ENCODE measurements at places on chromosomes 16 and 17.

DNA sequence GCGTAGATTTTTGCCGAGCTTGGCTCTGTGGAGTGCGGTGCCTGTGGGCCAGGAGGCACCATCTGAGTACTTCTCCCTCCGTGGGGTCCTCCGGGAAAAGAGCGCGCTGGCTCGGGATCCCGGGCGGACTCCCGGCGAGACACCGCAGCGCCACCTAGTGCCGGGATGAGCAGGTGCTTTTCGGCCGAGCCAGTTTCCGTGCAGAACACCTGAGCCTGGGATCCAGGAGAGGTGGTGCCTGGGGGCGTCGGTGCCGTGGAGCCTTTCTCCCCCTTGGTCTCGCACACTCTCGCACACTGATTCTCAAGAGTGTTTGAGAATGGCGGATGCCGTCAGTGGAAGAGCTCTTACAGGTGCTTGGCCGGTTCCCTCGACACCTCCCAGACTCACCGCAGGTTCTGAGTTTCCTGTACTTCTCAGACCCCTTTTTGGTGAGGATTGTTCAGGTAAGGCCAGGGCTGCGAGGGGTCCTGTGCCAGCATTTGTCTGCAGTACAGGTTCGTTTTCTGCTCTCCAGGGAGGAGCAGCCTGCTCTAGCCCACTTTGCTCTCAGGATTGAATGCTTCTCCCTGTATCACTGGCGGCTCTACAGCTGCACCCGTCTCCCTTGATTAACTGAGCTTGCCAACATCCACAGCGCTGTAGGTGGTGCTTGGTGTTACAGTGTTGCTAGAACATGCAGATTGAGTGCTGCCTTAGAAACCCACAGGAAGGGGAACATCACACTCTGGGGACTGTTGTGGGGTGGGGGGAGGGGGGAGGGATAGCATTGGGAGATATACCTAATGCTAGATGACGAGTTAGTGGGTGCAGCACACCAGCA, 23.3 kb downstream of the TBCD start:
- peak; percentile 91 for DNase-seq
- no peaks in the 10 kb centered on the region for H3K4me1 ChIP-seq
- peaks cover 61% of the 10 kb centered on the region for H3K36me3 ChIP-seq
- no peaks in the 10 kb centered on the region for H3K27me3 ChIP-seq
- H3K27ac ChIP-seq, result no peak overlapping the region

DNA sequence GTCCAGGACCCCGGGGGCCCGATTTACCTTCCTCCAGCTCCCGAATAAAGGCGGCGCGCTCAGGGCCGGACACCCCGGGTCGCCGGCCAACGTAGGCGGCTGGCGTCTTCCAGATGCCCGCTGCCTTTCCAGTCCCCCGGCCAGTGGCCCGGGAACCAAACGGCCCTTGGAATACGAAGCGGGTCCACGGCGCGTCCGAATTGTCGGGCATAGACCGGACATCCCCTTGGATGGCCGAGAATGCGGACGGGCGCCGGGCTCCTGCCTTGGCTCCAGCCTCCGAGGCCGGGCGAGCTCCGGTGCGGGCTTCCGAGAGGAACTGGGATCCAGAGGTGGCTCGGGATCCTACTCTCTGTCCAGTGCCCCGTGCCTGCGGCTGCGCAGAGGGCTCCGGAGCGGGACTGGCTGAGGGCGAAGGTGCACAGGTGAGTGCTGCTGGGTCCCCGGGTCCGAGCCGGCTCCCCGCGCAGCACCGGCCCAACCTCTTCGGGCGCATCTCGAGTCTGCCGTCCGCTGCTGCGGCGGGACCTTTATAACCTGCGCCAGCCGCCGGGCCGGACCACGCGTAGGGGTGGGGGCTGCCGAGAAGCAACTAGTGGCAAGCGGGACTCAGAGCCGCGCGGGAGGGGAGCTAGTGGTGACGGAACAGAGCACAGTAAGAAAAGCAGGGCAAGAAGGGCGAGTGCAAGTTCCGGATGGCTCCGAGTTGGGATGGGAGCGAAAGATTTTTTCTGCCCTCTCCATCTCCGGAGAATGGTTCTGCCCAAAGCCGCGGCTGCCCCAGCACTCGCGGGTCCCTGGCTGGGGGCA, at the start of gene HAP1:
Gene HAP1, minus strand, starts transcription at position 505 of the 810 bp plus-strand sequence. Its CDS starts 9 bp downstream, at position 496.
- H3K27ac ChIP-seq, result no peak within 1 kb of the TSS
- H3K4me3 ChIP-seq, result peak within 1 kb of the TSS; percentile 87
- DNase-seq, result peak; percentile 84
- H3K27me3 ChIP-seq, result peaks cover 27% of the 10 kb centered on the region

- DNase-seq, result peak; percentile 88
- no peak overlapping the region for H3K4me3 ChIP-seq
- no peak overlapping the region for H3K27ac ChIP-seq
- H3K4me1 ChIP-seq, result peaks cover 4% of the 10 kb centered on the region
- H3K27me3 ChIP-seq, result no peaks in the 10 kb centered on the region
- no peaks in the 10 kb centered on the region for H3K36me3 ChIP-seq
These were observed 84.9 kb downstream of the HS3ST2 start for GRCh38 chr16:22898874-22899348.

GRCh38 chr17:6245301-6246177, 175.4 kb downstream of the WSCD1 start:
- peak; percentile 26 for DNase-seq
- H3K27ac ChIP-seq, result no peak overlapping the region
- H3K27me3 ChIP-seq, result no peaks in the 10 kb centered on the region
- H3K36me3 ChIP-seq, result no peaks in the 10 kb centered on the region
- peaks cover 7% of the 10 kb centered on the region for H3K4me1 ChIP-seq

GRCh38 chr17:39927929-39928857, 661 bp downstream of the LRRC3C start:
- H3K4me1 ChIP-seq, result peaks cover 5% of the 10 kb centered on the region

GRCh38 chr17:9054126-9054975, 33.0 kb downstream of the NTN1 start:
- peaks cover 11% of the 10 kb centered on the region for H3K4me1 ChIP-seq
- DNase-seq, result peak; percentile 93
- H3K27ac ChIP-seq, result no peak overlapping the region
- peak overlapping the region; percentile 67 for H3K4me3 ChIP-seq

DNA sequence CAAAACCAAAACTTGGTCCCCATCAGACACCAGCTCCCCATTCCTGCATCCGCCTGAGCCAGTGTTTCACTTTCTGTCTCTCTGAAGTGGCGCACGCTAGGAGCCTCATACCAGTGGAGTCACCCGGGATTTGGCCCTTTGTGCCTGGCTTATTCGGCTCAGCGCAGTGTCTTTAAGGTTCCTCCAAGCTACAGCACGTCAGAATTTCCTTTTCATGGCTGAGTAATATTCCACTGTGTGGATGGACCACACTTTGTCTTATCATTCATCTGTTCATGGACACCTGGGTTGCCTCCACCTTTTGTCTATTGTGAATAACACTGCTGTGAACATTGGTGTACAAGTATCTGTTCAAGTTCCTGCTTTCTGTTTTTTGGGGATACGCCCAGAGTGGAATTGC, 45.2 kb upstream of the CHMP6 start:
- H3K27ac ChIP-seq, result no peak overlapping the region
- peaks cover 14% of the 10 kb centered on the region for H3K36me3 ChIP-seq
- no peak overlapping the region for H3K4me3 ChIP-seq
- H3K4me1 ChIP-seq, result no peaks in the 10 kb centered on the region

DNA sequence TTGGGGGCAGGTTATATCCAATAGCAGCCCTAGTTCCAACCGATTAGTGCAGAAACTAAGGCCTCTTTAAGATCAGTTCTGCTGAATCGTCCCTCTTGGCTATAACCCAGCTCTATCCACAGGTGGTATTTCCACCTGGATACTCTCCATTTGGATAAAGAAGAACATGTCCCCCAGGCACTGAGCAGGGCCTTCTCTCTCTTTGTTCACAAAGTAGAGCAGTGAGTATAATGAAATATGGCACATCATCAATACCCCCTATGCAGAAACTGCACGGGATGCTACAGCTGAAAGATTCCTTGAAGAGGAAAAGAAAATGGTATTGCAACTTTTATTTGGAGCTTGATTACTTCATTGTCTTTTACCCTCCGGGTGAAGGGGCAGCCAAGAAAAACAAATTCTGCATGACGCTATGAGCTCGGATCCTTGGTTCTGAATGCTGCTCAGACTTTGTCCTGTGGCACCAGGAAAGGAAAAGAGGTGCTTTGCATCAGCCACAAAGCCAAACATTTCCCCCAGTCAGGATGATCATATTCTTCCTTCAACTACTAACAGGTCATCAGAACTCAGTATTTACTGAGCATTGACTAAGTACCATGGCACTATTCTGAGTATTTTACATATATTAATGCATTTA, 399.7 kb downstream of the NPIPA8 start:
- DNase-seq, result no peak
- H3K27ac ChIP-seq, result no peak overlapping the region
- H3K27me3 ChIP-seq, result no peaks in the 10 kb centered on the region
- H3K36me3 ChIP-seq, result no peaks in the 10 kb centered on the region

GRCh38 chr16:78116946-78117345, 17.5 kb downstream of the WWOX start:
- H3K27me3 ChIP-seq, result no peaks in the 10 kb centered on the region
- no peak for DNase-seq
- no peak overlapping the region for H3K27ac ChIP-seq
- no peaks in the 10 kb centered on the region for H3K4me1 ChIP-seq
- no peak overlapping the region for H3K4me3 ChIP-seq

All from H9 (cell line).